Activated T-helper 17 cell treated with anti-CD3 and anti-CD28 coated beads, Interleukin-2, amount 50 U/mL, for 72 hours (primary cell): ENCODE measurements at places on chromosomes 5 and 9. TPM values are rescaled to one million over a fixed set of nuclear protein-coding genes. Genes with fewer than 3 reads are reported as not detected.

The HEMGN gene
- total RNA-seq: 1.2 TPM

The FOXD4L5 gene
- 0.13 TPM for total RNA-seq

The INSL6 gene
- not detected for total RNA-seq

The WDR31 gene
- 1.6 TPM for total RNA-seq

DNA sequence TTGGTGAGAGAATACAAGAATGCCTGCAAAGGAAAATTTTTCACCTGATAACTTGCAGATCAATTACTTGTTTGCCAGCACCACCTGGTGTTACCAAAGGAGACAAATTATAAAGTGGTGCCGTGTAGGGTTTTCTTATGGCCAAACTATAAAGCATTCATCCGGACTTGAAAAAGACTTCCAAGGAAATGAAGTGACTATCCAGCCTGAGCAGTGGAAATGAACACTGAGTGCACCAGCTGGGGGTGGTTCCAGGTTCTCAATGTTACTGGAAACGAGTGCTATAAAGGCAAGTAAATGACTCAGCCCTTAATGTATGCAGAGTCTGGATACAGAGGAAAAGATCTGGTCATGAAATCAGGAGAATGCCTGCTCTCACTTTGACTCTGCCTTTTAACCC, 113.1 kb downstream of the DNAH5 start:
- ATAC-seq: no peak

GRCh38 chr5:66777868-66778267, 181.7 kb downstream of the MAST4 start:
- ATAC-seq: no peak
